Activated naive CD8-positive, alpha-beta T cell treated with anti-CD3 and anti-CD28 coated beads, Interleukin-2, amount 10 ng/mL, durations not matched to agents 7 days and 5 days (primary cell): ENCODE measurements at places on chromosomes 1 and 21. TPM values are rescaled to one million over a fixed set of nuclear protein-coding genes. Genes with fewer than 3 reads are reported as not detected.

DNA sequence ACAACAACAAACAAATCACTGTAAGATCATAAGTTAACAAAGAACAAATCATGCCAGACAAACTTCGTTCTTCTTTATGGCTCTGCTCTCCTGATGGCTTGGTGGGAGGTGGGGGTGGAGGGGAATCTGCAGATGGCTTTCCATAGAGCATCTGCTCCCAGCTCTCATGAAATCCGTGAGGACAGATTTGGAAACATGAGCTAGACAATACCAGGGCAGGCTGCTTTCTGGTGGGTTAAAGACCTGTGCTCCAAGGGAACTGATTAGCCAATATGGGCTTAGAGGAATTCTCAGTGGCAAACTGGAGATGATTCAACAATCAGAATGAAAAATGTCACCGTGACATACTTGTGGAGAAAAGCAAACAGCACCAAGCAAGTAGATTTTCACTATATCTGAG is 69.4 kb upstream of the TLR5 start:
- no peak for DNase-seq

Gene TMOD4
- total RNA-seq, result 1.2 TPM

Gene S1PR1
- 138 TPM for total RNA-seq

- no peak for DNase-seq
Measured at GRCh38 chr1:81672766-81673165, 128.0 kb upstream of the ADGRL2 start.

DNA sequence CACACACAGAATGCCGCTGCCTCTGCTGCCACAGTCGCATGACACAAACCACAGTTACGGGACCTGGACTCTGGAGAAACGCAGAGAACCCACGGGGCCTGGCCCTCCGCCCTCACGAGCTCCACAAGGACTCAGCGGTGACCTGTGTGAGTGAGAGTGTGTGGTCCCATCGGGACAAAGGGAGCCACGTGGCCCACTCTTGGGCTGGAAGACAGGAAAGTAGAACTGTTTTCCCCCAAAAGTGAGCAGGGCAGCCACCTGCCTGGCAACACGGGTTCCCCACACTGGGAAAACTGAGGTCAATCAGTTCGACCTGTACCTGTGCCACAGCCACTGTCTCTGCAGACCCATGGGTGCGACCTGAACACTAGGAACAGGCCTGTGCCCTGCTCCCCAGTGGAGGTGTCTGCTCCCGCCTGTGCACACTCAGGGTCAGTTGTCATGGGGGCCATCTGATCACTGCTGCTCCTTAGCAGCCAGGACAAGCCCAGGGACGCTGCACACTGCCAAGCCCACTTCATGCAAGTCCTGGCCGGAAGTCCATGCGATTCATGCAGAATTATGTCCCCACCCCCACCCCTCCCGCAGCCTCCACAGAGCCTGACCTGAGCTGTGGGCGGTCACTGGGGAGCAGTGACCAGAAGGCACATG is 54.4 kb upstream of the ADARB1 start:
- DNase-seq, result peak; percentile 25

Gene FCAMR
- 0.22 TPM for total RNA-seq

DNA sequence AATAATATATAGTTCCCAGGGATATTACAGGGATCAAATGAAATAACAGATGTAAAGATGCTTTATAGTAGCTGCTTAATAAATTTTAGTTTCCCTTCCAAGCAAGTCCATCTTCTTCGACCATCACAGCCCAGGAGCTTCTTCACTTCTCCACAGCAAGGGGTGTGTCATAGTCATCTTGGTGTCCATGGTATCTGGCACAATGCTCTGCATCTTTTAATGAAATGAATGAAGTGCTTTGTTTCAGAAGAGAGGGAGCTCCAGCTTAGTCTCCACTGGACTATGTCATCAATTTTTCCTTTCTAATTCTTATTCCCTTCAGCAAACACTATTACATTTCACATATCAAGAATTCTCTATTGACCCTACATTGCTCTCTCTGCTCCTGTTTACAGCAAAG is 4.9 kb upstream of the MACF1 start:
- no peak for DNase-seq

Gene HCRTR1
- not detected for total RNA-seq

GRCh38 chr21:31837618-31838390 is 35.0 kb upstream of the HUNK start:
- DNase-seq, result no peak

Gene THEM5
- total RNA-seq, result not detected

Gene GPX7
- total RNA-seq, result 13.5 TPM

DNA sequence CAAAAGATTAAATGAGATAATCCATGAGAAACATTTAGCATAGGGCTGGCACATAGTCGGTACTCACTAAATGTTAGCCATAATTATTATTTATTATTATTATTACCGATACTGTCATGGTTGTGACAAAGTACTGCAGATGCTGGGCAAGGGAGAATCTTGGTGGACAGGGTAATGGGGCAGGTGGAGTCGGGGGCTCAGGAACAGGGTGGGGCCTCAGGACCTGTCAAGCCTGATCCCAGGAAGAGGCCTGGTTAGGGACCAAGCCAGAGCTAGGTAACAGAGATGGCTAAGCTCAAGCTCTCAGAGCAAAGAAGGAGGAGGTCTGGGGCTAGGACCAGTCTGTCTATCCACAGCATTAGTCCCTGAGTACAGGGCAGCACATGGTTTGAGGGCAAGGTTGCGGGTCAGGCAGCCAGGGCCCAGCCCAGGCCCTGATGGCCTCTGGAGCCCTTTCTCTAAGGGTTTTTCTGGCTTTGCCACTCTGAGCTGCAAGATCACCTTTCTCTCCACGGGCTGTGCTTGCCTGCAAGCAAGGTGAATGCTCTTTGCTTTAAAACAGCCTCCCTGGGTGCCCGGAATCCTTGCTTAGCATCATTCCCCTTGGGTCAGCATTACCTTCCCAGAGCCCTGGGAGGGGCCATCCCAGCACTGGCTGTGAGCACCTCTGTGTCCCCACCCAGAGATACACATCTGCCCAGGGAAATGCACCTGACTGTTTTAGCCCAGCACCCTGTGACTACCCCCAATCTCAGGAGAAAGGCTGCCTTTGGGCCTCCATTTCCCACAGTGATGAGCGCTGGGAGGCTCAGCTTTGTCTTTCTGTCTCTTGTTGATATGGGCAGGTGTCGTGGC is 572.0 kb downstream of the PTPRU start:
- DNase-seq, result no peak

Gene S100A2
- total RNA-seq, result not detected

- DNase-seq, result no peak
Measured at GRCh38 chr1:81666586-81666985, 134.1 kb upstream of the ADGRL2 start.

- no peak for DNase-seq
Measured at GRCh38 chr1:30735124-30735523, 11.7 kb upstream of the MATN1 start.
